ENCODE measurements at places on chromosomes 6 and 20. TPM values are rescaled to one million over a fixed set of nuclear protein-coding genes. Genes with fewer than 3 reads are reported as not detected.
A peak's percentile ranks its signal among the peaks of the same experiment; 100 is the strongest.

Gene CALHM5
- total RNA-seq = not detected

DNA sequence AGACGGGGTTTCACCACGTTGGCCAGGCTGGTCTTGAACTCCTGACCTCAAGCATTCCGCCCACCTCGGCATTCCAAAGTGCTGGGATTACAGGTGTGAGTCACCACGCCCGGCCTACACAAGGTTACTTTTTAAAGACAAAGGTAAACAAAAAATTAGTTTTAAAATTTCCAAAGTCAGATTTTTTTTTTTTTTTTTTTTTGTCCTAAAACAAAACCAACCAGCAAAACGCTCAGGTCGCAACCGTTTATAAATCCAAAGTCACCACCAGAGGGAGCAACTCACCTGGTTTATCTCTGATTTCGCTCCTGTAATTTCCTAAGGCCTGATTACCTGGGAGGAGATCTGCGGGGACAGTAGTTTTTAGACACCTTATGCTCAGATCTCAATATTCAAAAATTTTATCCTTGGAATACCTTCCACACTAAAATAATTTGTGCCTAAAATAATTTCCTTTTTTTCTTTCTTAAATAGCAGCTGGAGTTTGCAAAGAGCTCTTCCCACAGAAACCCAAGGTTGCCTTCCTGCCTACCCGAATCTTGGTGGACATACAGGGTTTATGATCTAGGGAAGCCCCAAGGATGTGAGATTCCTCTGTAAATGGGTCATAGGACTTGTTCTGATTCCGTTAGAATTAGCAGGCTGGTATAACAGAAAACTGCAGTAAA lies 19.8 kb upstream of the TREM1 start:
- peak; percentile 83 for DNase-seq

Gene C2
- total RNA-seq = not detected

DNA sequence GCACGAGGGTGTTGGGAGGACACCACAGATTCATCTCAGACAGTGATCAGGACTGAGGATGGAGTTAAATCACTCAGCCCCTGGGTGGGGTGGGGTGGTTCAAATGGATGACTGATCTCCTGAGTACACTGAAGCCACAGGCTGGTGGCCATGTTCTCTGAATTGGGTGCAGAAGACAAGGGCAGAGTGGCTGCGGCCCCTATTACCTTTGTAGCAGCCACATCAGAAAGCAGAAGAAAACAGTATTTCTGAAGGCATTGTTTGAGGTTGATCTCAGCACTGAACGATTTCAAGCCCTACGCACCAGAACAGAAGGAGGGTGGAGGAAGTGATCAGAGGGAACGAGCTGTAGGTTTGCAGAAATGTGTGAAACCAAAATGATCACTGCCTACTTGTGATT lies 71.6 kb downstream of the SH3BGRL2 start:
- no peak for DNase-seq

- DNase-seq = peak; percentile 84
Measured at GRCh38 chr6:6591778-6592465, 3.4 kb downstream of the LY86 start.

- peak; percentile 90 for DNase-seq
Measured at GRCh38 chr6:132498638-132499037, 14.3 kb downstream of the STX7 start.

DNA sequence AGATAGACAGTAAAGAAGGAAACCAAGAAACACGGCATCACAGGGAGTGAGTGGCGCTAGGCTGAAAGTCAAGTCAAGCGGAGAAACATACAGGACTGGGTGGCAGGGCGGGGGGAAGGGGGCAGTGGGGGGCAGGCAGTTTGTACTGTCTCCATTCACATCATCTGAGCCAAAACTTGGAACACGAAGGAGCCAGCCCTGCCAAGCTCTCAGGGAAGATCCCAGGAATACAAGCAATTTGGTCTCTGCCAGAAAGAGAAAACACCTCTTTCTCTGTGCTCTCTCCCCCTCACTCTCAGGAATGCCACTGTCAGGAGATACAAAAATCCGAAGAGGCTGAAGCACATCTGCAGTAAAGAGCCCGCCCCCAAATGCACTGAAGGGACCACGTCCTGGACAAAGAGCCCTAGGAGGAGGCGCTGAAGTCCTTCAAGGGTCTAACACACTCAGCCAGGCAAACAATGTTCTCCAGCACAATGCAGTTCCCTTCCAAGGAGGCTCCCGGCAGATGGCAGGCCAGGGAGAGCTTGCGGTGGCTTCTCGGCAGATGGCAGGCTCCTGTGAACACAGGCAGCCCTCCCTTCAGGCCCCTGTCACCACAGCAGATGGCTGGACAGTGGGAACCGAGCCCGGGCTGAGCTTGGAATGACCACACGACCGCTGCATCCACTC lies 90.0 kb downstream of the ATP9A start:
- DNase-seq = no peak

Gene SYTL3
- 2.2 TPM for total RNA-seq

GRCh38 chr6:146914489-146915483 lies 289.4 kb upstream of the STXBP5 start:
- no peak for DNase-seq

DNA sequence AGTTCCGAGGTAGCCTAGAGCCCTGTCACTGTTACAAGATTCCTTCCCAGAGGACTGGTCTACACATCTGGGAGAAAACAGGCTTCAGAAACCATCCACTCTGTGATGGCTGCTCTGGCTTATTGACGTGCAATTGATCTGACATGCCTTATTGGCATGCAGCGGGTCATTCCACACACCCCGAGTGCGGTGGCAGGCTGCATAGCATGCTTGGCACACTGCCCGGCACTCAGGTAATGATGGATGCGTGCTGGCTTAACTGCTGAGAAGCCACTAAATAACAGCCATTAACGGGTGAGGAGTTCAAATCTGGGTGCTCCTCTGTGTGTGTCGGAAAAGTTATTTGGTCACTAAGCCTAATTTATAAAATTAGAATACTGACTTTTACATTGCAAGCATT lies 67.9 kb upstream of the CDH4 start:
- no peak for DNase-seq

DNA sequence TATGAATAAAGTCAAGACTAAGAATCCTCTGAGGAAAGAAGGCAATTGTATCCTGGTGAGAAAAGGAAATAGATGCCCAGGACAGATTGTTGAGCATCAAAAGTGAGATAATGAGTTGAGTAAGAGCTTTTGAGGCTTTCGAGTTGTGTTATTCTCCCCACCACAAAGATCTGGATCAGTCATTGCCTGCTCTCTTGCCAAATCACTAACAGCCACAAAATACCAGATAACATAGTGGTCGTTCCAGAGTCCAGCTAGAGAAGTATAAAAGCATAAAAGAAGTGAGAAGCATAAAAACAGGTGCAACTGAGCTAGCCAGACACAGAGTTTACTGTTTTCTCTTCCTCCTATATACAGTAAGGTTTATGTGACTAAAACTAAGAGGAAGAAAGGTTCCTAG lies 4.9 kb downstream of the SPINT4 start:
- DNase-seq = no peak

Gene THBS2
- total RNA-seq = not detected

- DNase-seq = no peak
Measured at GRCh38 chr6:27870291-27870870, 41.8 kb downstream of the OR2B2 start.

- DNase-seq = no peak
Measured at GRCh38 chr6:19719691-19720128, 117.5 kb upstream of the ID4 start.

Gene HLA-DOB
- total RNA-seq = 77.3 TPM

Gene LGSN
- total RNA-seq = not detected

DNA sequence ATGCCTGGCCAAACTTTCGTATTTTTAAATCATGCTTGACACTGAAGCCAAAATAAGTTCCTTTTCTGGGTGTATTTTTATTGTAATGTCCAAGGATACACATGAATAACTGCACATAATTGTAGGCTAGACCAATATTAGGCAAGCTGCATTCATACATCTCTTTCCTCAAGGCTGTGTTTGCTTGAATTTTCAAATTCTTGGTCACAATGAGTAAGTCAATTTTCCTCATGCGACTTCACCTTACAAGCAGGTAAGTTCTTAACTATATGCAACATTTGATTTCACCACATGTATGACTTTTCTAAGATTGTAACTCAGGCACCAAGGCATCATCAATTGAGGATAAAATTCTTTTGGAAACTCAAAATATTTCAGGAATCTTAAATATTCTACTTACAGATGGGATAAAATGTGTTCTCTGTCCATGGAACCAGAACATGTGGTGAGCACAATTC lies 112.4 kb upstream of the ZNF217 start:
- DNase-seq = no peak

DNA sequence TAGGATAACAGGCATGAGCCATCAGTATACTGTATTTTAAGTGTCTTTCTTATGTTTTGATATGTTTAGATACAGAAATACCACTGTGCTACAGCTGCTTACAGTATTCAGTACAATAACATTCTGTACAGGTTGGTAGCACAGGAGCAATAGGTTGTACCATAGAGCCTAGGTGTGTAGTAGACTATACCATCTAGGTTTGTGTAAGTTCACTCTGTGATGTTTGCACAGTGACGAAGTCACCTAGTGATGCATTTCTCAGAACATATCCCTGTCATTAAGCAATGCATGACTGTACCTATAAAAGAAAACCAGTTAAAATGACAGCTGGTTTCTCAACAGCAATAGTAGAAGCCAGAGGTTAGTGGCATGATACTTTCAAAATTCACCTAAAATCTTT lies 3.0 kb upstream of the ZBTB24 start:
- DNase-seq = no peak

Gene FANCE
- 9.8 TPM for total RNA-seq

- DNase-seq = no peak
Measured at GRCh38 chr20:38278131-38278530, 17.6 kb upstream of the KIAA1755 start.

Gene POU3F2
- not detected for total RNA-seq

GRCh38 chr6:148932731-148933130 lies 185.9 kb downstream of the UST start:
- no peak for DNase-seq

Gene GJA1
- total RNA-seq = not detected

Gene GRM1
- total RNA-seq = 0.40 TPM

DNA sequence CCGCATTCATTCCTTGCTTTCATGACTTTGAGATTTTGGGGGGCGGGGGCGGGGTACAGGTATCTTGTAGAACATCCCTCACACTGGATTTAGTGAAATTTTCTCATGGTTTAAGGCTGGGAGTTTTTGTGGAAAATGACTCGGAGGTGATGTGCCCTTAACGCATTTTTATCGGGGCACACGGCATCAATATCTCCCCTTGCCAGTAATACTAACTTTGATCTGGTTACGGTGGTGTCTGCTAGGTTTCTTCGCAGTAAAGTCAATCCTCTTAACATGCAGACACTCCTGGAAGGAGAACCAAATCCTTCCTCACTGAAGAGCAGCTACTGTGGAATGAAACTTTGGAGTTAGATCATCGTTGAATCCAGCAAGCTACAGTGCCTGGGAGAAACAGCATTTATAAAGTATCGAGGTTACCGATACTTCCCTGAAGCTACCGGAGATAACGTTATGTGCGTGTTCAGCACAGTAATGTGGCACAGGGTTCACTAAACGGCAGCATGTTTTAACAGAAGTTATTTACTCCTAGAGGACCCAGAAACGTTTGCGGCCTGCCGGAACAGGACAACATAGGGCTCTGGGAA lies 1.2 kb upstream of the DYNLRB1 start:
- no peak for DNase-seq

DNA sequence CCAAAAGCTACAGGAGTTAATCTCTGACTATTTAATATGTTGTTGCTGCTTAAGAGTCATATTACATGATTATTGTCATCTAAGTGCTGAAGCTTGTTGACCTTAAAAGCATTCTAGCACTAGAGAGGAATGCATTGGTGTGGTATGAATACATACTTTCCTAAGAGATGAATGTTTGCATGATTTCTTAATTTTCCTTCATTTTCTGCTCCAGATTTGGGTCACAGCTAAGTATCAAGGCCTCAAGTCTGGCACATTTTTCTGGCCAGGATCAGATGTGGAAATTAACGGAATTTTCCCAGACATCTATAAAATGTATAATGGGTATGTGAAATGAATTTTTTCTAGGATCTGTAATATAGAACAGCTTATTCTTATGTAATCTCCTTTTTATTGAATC lies 53.6 kb downstream of the ENPP1 start:
- DNase-seq = no peak

- DNase-seq = no peak
Measured at GRCh38 chr20:53040693-53041589, 68.8 kb downstream of the TSHZ2 start.

Gene JAG1
- 8.3 TPM for total RNA-seq

DNA sequence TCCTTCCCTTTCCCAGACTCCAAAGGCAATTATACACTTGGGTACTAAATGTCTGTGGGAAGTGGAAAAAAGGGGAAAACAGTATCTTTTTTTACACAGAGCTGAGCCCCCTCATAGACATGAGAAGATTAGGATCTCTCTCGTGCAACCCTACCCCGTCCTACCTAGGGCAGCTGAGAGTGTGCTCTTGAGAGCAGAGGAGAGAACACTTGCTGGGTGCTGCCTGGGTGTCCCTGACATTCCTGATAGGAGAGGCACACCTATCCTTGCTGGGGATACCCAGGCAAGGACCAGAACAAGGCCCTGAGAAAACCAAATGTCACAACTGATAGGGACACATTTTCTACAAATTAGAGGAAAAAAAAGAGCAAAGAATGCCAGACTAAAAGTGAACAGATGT lies 81.2 kb downstream of the PREP start:
- no peak for DNase-seq

- no peak for DNase-seq
Measured at GRCh38 chr6:74408844-74409243, 712.8 kb downstream of the CD109 start.

Gene RBM24
- total RNA-seq = not detected

Measured in Karpas-422 (cell line).